ENCODE measurements at places on chromosomes 1 and 21. TPM values are rescaled to one million over a fixed set of nuclear protein-coding genes. Genes with fewer than 3 reads are reported as not detected.

DNA sequence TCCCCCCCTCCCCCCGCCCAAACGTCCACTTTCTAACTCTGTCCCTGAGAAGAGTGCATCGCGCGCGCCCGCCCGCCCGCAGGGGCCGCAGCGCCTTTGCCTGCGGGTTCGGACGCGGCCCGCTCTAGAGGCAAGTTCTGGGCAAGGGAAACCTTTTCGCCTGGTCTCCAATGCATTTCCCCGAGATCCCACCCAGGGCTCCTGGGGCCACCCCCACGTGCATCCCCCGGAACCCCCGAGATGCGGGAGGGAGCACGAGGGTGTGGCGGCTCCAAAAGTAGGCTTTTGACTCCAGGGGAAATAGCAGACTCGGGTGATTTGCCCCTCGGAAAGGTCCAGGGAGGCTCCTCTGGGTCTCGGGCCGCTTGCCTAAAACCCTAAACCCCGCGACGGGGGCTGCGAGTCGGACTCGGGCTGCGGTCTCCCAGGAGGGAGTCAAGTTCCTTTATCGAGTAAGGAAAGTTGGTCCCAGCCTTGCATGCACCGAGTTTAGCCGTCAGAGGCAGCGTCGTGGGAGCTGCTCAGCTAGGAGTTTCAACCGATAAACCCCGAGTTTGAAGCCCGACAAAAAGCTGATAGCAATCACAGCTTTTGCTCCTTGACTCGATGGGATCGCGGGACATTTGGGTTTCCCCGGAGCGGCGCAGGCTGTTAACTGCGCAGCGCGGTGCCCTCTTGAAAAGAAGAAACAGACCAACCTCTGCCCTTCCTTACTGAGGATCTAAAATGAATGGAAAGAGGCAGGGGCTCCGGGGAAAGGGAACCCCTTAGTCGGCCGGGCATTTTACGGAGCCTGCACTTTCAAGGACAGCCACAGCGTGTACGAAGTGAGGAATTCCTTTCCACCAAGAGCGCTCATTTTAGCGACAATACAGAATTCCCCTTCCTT is 158.1 kb downstream of the RUNX1 start:
- H3K4me1 ChIP-seq = peaks cover 21% of the 10 kb centered on the region
- no peaks in the 10 kb centered on the region for H3K36me3 ChIP-seq
- no peak for DNase-seq
- H3K27me3 ChIP-seq = no peaks in the 10 kb centered on the region

- no peaks in the 10 kb centered on the region for H3K4me1 ChIP-seq
- no peak for DNase-seq
- H3K36me3 ChIP-seq = peaks cover 52% of the 10 kb centered on the region
- H3K4me3 ChIP-seq = no peak overlapping the region
- no peak overlapping the region for H3K27ac ChIP-seq
Measured at GRCh38 chr1:96792220-96792619, 70.6 kb downstream of the PTBP2 start.

GRCh38 chr1:156821801-156822200 is 5.2 kb upstream of the SH2D2A start:
- H3K4me1 ChIP-seq = no peaks in the 10 kb centered on the region
- H3K27ac ChIP-seq = no peak overlapping the region
- DNase-seq = no peak
- H3K4me3 ChIP-seq = no peak overlapping the region

C2CD2 gene
- 0.07 TPM for total RNA-seq

TMPRSS15 gene
- 0.19 TPM for total RNA-seq

ADARB1 gene
- 2.0 TPM for total RNA-seq

KRTAP7-1 gene
- not detected for total RNA-seq

Data from Karpas-422 (cell line).